ENCODE measurements at places on chromosomes 2 and 18.

DNA sequence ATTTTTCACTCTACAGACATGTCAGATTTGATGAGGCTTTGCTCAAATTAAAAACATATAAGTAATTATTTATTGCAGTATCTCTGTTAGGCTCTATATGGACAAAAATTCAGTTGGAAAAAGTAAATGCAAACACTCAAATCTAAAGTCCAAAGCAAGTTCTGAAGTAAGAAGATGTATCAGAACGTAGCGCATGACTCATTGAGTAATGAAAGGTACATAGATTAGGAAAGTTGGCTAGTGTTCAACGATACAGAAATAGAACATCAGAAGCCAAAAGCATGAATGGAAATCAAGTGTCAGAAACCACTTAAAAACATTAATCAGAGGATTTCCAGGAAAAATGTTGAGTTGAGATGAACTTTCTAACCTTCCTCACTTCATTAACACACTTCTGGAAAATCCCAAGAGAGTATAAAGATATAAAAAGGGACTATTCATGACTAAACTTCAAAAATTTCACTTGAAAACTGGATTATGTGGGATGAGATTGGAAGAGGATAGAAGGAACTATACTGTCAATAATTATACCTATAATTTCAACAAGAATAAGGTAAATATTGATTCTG, 494.1 kb downstream of the LRRTM4 start:
- no peak for DNase-seq

GRCh38 chr18:7946734-7947377, 379.7 kb downstream of the PTPRM start:
- peak; percentile 48 for DNase-seq

DNA sequence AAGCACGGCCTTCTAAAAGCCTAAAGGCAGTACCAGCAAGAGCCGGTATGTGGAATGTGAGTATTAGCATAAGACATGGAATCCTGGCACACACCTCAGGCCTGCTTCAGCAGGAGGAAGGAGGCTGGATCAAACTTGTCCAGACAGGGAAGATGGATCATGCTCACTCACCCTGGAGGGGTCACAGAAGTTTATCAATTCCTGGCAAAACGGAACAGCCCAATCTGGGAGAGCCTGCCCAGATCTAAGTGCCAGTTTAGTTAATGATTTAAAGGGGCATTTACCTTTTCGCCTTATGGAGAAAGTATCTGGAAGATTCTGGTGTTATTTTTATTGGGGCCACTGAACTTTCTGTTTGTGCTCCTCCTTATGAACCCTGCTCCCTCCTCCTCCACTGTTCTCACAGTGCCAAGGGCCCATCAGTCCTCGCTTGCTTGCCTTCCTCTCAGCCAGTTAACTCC, 58.3 kb upstream of the NFE2L2 start:
- no peak for DNase-seq

DNA sequence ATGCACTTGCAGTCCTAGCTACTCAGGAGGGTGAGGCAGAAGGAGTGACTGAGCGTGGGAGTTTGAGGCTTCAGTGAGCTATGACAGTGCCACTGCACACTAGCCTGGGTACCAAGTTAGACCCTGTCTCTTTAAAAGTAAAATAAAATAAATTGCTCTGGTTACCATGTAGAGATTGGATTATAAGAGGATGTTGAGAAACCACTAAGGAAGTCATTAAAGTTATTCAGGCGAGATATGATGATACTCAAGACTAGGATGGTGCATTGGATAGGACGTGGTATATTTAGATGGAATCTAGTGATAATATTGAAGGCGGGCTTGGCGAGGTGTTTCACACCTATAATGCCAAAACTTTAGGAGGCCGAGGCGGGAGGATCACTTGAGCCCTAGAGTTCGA, 50.6 kb downstream of the BMPR2 start:
- DNase-seq = no peak

DNA sequence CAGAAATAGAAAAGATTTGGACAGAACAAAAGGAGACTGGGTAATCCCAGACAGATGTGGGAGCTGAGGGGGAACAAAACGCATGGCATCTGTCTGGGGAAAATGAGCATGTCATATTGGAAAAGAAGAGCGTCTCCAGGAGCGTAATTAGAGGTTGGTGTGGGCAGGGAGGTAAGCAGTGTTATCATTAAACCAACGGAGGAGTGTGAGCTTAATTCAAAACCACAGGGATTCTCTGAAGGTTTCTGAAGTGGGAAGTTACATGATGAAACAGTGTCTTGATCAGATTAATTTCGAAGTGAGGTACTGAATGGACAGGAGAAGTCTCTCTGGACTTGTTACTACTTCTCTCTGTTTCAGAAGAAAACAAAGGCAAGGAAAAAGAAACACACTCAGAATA, 53.3 kb downstream of the DTNB start:
- DNase-seq = no peak

- DNase-seq = peak; percentile 55
Observed at GRCh38 chr2:209771474-209772289, at the start of gene UNC80. TSS of gene UNC80 (plus strand) at chr2:209771832. CDS start at chr2:209772073, 241 bp downstream.

- no peak for DNase-seq
Observed at GRCh38 chr2:28423856-28424605, 31.4 kb downstream of the FOSL2 start.

- DNase-seq = no peak
Observed at GRCh38 chr2:148533004-148533403, 111.5 kb upstream of the EPC2 start.

- no peak for DNase-seq
Observed at GRCh38 chr18:3457261-3457724, 7.3 kb downstream of the TGIF1 start.

GRCh38 chr18:22521026-22521707, 103.5 kb upstream of the CTAGE1 start:
- no peak for DNase-seq

- no peak for DNase-seq
Observed at GRCh38 chr2:7952046-7952745, 729.7 kb upstream of the ID2 start.

DNA sequence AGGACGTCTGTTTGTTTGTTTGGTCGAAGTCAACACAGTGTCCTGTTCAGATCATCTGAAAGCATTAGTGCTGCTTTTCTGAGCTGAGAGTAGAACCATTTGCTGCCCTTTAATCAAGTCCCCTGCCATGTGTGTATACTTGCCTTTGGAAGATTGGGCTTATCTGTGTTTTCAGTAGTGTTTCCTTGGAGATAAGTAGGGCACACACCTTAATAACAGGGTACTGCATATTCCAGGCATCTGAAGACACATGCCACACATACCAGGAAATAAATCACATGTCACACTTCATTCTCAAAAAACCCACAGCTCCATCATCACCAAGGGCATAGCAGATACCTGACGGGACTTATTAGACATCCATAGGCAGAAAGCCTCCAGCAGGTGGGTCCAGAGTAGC, 157.4 kb downstream of the SOX11 start:
- DNase-seq = no peak

DNA sequence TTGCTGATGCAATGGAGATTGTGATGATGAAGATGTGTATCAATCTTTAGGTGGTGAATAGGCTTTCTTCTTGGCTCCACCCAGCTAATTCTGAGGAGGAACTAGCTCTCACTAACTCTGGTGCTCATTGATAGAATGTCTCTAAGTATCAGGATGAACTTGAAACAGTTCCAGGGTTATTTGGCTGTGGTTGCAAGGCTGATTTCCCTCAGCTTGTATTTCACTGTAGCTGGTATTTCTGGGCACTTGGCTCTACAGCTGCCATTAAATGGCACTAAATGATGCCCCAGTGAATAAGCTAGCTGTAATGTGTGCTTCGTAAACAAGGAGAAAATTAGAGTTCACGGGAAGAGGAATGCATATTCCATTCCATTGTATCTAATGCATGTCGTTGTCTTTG, 241.2 kb downstream of the RPIA start:
- DNase-seq = no peak

DNA sequence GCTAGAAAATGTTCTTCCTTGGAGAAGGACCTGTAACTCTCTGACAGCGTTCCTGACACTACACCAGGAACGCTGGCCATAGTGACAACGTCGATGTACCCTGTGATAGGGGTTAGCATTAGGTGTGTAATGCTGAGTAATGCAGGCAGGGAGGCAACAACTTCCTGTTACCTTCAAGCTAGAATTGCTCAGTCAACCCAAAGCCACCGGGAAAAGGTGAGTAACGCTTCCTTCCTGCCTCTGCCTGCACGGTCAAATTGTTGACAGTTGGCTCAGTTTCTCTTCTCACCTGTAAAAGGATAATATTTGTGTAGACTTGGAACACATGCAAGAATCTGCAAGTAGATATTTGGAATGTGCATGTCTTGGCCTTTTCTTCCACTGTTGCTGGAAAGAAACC, 12.7 kb downstream of the FAM110C start:
- DNase-seq = no peak

- DNase-seq = no peak
Observed at GRCh38 chr18:36392164-36392978, 94.9 kb downstream of the FHOD3 start.

GRCh38 chr2:188292348-188293239, 920 bp downstream of the GULP1 start:
- DNase-seq = no peak

DNA sequence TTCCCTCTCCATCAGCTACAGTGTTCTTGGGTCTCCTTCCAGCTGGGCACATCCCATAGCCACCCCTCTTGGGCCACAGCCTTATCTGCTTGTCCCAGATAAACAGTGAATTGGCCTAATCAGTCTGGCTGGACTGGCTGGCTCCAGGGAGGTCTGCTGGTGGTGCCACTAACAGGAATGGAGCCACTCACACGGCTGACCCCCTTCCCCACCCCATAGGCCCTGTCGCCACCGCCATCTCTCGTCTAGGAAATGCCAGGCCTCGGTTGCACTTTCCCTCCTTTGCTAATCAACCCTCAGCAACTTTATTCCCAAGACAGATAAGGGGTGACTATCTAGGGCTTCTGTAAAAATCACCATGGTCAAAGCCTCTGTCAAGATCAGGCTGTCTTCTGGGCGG, 23.0 kb upstream of the TNP1 start:
- DNase-seq = no peak

DNA sequence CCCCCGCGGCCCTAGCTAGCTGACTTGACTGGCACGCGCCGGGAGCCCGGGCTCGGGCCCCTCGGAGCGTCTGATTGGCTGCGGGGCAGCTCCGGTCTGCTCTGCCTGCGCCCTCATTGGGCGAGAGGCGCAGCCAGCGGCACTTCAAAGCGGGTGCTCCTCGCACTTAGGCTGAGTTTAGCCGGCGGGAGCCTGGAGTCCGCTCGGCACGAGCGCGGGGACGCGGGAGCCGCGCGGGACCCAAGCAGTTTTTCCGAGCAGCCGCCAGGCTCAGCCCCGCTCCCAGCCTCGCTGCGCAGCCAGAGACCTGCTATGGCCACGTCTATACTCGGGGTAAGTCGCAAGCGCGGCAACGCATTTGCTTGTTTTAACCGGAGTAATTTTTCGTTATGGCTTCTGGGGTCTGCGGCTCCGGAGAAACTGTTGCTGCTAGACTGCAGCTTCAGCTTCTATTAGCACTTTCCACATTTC, at the start of gene SP9:
TSS of gene SP9 (plus strand) at position 174 of the 471 bp plus-strand sequence. CDS start at position 313, 139 bp downstream.
- DNase-seq = peak; percentile 69

DNA sequence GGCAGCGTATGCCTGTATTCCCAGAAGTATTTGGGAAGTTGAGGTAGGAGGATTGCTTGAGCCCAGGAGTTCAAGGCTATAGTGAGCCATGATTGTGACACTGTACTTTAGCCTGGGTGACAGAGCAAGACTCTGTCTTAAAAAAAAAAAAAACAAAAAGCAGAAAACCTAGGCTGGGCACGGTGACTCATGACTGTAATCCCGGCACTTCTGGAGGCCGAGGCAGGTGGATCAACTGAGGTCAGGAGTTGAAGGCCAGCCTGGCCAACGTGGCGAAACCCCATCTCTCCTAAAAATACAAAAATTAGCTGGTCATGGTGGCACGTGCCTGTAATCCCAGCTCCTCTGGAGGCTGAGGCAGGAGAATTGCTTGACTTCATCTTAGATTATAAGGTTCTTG, 46.4 kb downstream of the MTA3 start:
- no peak for DNase-seq

- no peak for DNase-seq
Observed at GRCh38 chr2:125330133-125330532, 1305.0 kb downstream of the CNTNAP5 start.

DNA sequence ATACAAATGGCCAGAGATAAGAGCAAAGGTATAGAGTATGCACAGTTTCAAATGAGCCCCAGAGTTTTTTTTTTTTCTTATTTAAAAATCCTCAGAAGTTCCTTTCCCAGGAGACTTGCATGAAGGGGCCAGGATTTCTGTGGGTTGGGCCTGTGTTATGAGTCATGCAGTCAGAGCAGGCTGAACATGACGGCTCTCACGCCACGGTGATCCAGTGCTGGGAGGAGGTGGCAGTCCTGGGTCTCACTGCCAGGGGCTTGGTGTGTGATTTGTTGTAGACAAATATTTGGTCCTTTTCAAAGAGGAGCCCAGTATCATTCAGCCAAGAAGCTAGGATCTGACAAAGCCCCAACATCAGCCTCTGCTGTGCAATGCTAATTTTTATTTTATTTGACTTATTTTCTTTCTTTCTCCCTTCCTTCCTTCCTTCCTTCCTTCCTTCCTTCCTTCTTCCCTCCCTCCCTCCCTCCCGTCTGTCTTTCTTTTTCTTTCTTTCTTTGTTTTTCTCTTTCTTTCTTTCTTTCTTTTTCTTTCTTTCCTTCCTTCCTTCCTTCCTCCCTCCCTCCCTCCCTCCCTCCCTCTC, 10.4 kb upstream of the KCNE4 start:
- no peak for DNase-seq

DNA sequence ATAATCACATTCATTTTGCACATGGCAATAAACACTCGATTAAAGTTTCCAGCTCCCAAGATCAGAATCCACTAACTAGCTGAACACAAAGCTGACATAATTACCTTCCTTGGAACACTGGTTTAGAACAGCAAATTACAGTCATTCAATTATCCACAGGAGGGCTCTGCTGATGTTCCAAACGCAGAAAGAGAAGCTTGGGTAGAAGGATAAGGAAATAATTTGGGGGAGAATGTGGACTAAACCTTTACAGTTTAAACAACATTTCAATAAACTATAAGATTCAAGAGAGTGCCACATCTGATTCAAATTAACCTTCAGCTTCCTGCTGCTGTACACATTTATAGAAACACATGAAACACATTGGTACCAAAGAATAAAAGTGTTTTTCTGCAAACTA, 67.8 kb upstream of the ARL4C start:
- peak; percentile 70 for DNase-seq

- no peak for DNase-seq
Observed at GRCh38 chr2:21022792-21023367, 21.0 kb downstream of the APOB start.

- DNase-seq = no peak
Observed at GRCh38 chr2:152587187-152587947, 129.9 kb downstream of the PRPF40A start.

DNA sequence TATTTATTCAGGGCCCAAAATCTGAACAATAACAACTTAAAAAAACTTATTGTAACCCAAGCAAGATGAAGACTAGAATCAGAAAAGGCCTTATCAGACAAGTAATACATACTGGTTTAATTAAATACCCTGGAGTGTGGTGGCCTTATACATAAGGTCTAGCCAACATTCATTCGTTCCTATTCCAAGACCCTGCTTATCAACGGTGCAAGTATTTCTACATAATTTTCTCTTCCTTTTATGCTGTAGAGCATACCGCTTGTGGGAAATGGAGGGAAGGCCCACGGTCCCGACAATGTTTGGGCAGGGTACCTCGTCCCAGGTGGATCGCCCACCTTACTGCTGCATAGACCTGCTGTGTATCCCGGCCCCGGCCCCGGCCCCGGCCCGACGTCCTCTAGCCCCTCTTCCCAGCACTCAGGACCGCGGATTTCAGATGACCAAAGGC, 708 bp downstream of the ZNF24 start:
- no peak for DNase-seq
